ENCODE measurements at places on chromosomes 7 and 10.

- DNase-seq, result no peak
These were observed 173.8 kb downstream of the TMEM26 start for GRCh38 chr10:61279400-61279799.

DNA sequence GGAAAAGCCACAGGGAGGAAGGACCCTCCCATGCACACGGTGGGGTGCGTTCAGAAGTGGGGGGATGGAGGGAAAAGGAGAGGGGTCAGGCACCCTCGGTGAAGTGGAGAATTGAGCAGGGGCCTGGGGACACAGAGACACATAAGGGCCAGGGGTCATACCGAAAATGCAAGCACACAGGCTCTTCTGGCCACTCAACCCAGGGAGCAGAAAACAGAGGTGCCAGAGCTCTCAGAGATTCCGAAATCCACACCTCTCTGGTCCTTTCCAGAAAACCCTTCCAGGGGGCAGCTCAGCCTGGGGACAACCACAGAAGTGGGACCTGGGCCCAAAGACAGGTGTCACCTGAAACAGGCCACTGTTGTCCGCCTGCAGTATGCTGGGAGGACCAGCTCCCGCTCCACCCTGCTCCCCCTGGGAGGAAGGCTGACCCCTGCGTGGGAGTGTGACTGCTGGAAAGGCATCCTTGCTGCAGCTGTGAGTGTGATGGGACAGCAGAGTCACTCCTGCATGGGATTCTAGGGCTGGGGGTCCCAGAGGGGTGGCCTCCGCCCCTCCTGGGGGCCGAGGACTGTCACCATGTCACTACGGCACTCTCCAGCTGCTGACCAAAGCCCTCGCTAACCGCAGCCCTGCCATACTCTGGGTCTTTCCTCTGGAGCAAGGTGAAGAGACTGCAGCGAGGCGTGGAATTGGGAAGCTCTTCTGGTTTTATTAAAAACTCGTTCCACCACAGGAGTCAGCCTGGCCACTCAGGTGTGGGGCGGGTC lies 63.1 kb downstream of the TMEM209 start:
- DNase-seq, result no peak

DNA sequence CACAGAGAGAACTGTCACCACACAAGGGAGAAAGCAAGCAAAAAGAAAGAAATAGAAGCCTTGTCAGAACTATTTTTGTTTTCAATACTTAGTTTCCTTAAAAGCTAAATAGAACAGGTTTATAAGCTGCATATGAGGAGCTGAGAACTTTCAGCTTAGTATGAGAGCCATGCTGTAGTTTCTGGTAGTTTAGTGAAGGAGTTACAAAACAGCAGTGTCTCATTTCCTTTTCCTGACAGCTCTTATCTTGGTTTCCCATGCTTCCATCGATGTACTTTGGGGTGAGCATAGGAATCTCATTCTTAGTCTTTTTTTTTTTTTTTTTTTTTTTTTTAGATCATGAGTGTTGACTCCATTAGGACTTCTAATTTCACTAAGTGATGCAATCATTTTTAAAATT lies 8.6 kb upstream of the CHRM2 start:
- DNase-seq, result no peak

- DNase-seq, result no peak
These were observed 49.9 kb downstream of the PITRM1 start for GRCh38 chr10:3122486-3123205.

GRCh38 chr7:81583882-81584533 lies 185.8 kb downstream of the HGF start:
- DNase-seq, result no peak

DNA sequence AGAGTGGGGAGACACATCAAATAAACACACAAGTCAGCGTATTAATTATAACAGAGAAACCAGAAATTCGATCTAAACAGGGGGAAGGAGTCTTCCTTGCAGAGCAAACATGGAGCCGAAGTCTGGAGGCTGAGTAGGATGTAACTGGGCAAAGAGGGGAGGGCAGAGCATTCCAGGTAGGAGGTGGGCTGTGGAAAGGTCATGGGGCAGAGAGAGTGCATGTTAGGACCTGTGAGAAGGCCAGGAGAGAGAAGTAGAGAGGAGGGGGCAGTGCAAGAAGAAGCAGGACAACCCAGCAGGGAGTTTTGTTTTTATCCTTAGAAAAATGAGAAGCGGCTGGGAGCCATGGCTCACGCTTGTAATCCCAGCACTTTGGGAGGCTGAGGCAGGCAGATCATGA lies 130.8 kb upstream of the GPR26 start:
- DNase-seq, result no peak

DNA sequence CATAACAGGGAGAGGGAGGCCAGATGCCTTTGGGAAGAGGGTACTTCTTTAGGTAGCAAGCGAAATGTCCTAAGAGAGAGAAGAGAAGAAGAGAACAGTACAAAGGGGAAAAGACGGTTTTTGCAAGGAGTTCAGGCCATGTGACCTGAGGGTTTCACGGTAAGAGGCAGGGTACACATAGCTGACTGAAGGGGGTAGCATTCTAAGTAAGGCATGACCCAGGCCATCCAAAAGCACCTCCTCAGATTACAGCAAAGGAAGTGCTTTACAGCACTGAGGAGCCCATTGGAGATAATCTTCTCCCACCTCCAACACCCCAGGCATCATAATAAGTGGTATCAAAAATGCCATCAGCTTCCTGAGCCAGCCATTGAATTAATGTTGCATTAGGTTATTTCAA lies 258.2 kb upstream of the NPY start:
- no peak for DNase-seq

DNA sequence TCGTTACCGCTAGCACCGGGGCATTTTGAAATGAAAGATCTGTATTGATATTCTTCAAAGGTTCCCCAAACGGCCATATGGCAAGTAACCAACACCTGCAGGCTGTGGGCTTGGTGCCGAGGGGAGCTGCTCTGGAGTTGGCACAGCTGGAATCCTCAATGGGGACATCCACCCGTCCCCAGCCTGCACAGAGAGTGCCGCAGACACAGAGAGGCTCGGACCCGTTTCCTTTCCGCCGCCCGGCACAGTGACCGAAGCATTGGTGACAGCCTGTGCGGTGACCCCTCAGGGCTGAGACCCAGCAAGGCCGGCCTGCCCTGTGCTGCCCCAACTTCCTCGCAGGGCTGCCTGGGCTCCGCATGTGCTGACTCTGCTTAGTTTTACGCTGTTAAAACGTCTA lies 4.5 kb downstream of the CFAP46 start:
- DNase-seq, result no peak

GRCh38 chr7:8044761-8045430 lies 76.3 kb downstream of the GLCCI1 start:
- no peak for DNase-seq

- DNase-seq, result no peak
These were observed 180.6 kb upstream of the CHRM2 start for GRCh38 chr7:136687693-136688322.

- no peak for DNase-seq
These were observed 34.6 kb downstream of the TRIM8 start for GRCh38 chr10:102678842-102679289.

DNA sequence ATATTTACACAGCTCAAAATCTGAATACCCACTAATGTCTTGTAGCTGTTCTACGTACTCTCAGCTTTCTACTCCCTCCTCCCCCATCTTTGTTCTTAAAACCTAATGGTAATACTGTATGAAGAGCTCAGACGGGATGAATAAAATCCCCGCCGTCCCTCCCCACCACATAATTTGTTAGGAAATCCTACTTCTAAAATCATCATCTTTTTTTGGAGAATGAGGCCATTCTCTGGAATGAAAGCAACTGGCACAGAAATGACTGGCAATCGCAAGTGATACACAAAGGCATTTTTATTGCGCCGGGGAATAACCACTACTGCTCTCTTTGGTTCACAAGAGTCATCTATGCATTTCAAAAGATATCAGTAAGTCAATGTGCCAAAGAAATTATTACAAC lies 27.3 kb downstream of the SLC35B4 start:
- no peak for DNase-seq

DNA sequence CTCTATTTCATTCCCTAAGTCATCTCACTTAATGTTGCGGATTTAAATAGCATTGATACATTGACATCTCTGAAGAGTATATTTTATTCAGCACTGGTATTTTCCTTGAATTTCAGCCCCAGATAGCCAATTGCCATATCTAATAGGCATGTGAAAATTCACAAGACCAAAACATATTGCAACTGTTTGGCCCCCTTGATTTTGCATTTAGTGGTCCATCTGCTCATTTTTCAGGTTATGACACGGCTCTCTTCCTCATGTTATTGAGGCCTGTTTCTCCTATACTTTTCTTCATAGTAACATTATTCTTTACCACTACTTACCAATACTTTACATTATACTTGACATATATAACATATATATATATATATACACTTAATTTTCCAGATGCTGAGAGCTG lies 43.7 kb downstream of the MKLN1 start:
- no peak for DNase-seq

GRCh38 chr10:100009283-100009792 lies 409 bp downstream of the DNMBP start:
- DNase-seq, result no peak

DNA sequence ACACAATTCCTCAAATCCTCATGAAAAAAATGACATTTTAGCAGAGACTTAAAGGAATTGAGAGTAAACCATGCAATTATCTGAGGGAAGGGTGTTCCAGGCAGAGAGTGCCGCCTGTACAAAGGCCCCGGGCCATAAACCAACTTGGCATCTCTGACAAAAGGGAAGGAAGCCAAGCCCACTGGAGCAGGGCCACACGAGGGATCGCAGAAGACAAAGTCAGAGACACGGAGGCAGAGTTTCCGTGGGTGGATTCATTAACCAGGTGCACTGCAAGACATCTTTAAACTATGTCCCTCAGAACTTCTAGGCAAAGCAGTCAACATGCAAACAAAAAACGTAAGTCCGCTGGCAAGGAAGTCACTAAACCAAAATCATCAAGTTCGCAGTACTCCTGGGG lies 92.0 kb downstream of the SFMBT2 start:
- DNase-seq, result peak; percentile 39

- peak; percentile 43 for DNase-seq
These were observed 32.0 kb downstream of the EXOC6 start for GRCh38 chr10:92880233-92880861.

DNA sequence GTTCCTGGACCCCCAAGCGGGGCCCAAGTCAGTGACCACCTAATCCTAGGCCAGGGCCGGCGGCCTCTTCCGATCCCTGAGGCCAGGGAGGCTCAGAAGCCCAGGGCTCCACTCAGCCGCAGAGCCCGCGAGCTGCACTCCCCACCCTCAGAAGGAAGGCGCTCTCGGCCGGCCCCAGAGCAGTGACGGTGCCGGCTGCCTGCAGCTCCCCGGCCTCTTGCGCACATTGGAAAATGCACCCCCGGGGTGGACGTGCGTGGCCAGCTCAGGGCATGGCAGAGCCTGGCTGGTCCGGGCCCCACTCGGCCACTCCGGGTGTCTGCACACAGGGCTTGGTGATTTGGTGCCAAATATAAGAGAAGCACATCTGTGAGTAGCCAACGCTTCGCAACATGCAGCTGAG lies 269.1 kb downstream of the PTPRN2 start:
- DNase-seq, result no peak

DNA sequence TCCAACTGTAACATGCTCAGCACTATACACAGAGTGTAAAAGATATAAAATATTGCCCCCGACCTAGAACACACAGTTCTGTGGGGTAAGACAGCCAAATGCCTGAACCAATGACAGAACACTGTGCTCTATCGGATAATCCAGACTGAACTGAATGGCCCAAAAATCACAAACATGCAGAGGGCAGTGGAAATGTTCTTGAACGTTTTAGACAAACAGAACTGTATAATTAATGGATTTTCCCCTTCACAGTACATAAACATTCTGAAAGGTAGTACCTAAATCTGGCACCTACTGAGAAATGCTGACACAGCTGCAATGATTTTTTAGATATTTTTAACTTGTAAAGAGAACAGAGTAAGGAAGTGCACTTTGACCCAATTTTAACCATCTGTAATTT lies 33.4 kb downstream of the PARD3 start:
- DNase-seq, result no peak

GRCh38 chr7:57204411-57204811 lies 72.2 kb upstream of the ZNF479 start:
- DNase-seq, result no peak

GRCh38 chr7:28124413-28124812 lies 56.2 kb downstream of the JAZF1 start:
- DNase-seq, result no peak

- no peak for DNase-seq
These were observed 3.1 kb upstream of the GOT1 start for GRCh38 chr10:99433378-99434020.

- DNase-seq, result no peak
These were observed 10.6 kb upstream of the GPR141 start for GRCh38 chr7:37672926-37673325.

DNA sequence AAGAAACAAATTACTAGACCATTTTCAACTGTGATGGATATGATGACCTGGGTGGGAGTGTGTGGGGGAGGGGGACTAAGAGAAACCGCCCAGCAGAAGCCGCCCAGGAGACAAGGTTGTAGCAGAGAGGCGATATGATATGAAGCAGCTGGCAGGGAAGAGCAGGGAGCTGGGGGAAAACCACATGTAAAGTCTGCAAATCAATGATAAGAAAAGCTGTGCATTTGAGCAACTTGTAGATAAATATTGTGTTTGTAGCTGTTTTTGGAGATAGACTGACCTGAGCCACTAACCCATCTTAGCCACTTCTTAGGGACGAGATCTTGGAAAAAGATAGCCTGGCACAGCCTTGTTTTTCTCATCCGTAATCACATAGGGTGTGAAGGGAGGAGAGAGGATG lies 252.6 kb downstream of the SEC23IP start:
- DNase-seq, result no peak

GRCh38 chr10:59805014-59805413 lies 51.8 kb upstream of the MRLN start:
- no peak for DNase-seq

DNA sequence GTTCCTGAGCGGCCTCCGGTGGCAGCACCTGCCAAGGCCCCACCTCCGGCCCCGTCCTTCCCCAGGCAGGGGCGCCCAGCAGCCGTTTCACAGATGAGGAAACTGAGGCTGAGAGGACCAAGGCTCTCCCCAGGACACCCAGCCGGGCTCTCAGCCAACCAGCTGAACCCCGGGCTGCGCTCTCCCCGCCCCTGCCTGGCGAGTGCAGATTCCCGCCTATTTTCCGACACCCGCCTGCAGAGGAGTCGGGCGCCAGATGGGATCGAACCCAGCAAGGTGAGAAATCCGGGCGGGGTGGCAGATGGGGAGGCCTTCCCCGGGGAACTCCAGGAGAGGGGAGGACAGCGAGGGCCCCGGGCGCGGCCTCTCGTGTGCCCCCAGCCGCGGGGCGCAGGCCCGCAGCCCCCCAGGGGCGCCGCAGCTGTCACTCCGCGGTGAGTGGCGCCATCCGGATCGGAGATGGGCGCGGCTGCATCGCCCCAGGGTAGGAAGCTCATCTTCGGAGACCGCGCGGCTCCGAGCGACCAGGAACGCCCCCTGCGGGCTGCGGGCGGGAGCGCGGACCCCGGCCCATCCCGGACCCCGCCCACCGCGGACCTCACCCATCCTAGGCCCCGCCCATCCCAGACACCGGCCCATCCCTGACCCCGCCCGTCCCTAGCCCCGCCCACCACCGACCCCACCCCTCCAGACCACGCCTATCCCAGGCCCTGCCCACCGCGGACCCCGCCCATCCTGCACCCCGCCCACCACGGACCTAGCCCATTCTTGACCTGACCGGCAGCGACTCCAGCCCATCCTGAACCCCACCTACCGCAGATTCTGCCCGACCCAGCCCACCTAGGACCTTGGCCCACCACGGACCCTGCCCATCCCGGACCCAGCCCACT lies 90.3 kb downstream of the MICALL2 start:
- DNase-seq, result peak; percentile 8

All from naive B cell (primary cell).